ENCODE measurements at places on chromosomes 16 and 17.

DNA sequence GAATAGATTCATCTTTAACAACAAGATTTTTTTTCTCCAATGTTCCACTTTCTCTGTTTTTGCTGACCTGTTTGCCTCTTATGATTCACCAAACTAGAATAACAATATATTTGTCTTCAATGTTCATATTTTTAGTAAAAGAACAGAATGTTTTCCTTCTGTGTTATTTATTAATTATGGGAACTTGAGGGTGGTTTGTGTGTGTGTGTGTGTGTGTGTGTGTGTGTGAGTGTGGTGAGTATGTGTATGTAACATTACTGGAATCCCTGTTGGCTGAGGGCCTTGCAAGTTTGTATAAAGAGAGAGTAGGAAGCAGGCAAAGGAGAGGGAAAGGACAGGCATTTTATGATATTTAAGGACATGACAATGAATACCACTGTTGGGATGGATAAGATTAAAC lies 13.8 kb downstream of the STXBP4 start:
- DNase-seq: no peak

DNA sequence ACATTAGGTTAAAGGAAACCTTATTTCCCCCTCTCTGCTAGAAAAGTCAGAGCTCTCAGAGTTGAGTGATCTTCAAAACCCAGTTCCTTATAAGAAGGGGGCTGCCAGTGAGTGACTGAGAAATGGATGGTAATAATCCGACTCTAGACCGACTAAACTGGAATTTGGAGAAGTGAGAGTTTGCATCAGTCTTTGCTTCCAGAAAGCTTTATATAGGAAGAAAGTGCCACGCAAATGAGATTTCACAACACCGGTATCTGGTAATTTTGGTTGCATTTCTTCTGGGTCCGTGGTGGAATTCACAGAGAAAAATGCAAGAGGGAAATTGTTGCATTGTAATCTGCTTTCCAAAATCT lies 271.4 kb downstream of the MAF start:
- DNase-seq: no peak

GRCh38 chr16:84141143-84141670 lies 3.8 kb downstream of the HSDL1 start:
- DNase-seq: no peak

- DNase-seq: no peak
Observed at GRCh38 chr16:16101585-16101984, 121.7 kb downstream of the ABCC6 start.

DNA sequence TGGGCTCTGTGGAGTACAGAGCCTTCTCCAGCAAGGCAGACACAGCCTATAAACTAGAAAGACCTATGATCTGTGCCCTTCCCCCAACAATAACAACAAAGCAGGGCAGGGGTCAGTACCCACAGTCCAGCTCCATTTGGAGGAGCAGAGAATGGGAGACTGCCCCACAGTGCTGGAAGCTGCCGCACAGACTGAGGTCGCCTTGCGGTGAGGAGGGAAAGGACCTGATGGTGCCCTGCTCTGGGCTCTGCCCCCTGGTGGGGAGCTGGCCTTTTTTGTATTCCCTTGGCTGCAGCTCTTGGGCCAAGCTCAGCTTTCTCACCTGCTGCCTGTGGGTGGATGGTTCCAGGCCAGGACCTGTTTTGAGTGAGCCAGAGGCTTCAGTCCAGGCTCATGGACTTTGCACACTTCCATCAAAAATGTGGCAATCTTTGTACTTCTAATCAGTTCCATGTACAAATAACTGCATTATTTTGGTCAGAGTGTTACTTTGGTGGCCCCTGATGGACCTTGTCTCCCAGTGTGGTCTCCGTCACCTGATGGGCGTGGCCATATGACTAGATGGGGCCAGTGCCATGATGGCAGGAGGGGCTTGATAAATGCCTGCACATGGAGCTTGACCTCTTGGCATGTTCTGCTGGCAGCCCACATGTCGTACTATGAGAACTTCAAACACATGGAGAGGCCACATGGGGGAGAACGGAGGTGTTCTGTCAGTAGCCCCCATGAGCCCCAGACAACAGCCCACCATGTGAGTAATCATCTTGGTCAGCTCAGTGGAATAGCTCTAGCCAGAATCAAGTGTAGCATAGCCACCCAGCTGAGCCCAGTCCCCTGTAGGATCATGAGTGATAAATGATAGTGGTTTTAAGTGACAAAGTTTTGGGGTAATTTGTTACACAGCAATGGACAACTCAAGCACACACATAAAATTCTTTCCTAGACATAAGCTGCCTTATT lies 24.2 kb downstream of the B9D1 start:
- DNase-seq: peak; percentile 65

- DNase-seq: no peak
Observed at GRCh38 chr17:30812218-30813177, 12.0 kb downstream of the CRLF3 start.

GRCh38 chr16:80974649-80975376 lies 31.9 kb downstream of the CMC2 start:
- no peak for DNase-seq

DNA sequence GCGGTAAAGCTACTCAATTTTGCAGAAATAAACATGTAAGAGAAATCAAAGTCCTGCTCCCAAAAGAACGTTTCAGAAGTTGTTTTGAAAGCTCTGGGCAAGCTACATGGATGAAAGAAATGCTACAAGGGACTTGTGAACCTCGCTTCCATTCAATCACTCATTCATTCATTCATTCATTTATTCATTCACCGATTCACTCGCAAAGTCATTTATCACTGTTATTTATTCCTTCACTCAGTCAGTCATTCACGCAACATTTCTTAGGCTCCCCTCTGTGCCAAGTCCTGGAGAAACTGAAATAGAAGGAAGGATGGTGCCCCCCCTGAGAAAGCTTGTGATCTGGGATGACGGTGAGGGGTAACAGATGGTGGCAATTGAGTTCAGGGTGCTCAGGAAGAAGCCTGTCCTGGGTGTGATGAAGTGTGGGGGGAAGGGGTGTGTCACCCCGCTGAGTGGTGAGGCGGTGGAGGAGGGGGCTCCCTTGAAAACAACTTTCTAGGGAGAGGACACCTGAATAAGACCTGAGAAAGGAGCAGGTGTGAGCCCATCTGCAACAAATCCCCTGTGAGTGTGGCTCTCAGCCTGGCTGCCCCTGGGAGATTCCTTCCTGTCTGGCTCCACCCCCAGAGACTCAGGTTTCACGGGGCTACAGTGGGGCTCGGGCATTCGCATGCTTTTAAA lies 36.3 kb upstream of the PRSS54 start:
- DNase-seq: no peak
